CD8-positive, alpha-beta memory T cell (primary cell): ENCODE measurements at places on chromosomes 13 and 19. TPM values are rescaled to one million over a fixed set of nuclear protein-coding genes. Genes with fewer than 3 reads are reported as not detected.

Gene KLK5
- total RNA-seq: not detected

Gene GPR12
- not detected for total RNA-seq

Gene LGALS7B
- total RNA-seq: not detected

Gene KCNRG
- total RNA-seq: 0.42 TPM

Gene ZNF730
- 0.51 TPM for total RNA-seq

Gene CEACAM3
- total RNA-seq: not detected

Gene FLT3LG
- 71.5 TPM for total RNA-seq
